ENCODE measurements at places on chromosomes 6 and 20.

- no peak for DNase-seq
Observed at GRCh38 chr6:110537208-110538123, 61.1 kb upstream of the SLC22A16 start.

DNA sequence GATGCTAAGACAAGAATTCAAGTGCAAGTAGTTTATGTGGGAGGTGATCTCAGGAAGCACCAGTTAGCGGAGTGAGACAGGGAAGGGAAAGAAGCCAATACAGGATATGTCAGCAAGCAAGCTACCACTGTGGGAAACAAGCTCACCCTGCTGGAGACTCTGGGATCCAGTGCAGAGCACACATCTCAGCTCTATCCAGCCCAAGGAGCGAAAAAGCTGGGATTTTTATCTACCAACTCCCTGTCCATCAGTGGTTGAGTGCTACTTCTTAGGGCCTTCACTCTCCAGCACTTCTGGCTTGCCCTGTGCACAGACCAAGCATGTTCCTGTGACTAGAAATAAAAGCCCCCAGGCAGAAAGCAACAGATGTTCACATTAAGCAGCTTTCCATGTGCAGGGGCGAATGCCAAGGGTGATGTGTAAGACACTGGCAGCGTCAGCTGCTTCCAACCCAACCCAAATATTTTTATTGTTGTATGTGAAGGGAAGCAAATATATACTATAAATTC is 10.8 kb upstream of the RNF24 start:
- DNase-seq: no peak

DNA sequence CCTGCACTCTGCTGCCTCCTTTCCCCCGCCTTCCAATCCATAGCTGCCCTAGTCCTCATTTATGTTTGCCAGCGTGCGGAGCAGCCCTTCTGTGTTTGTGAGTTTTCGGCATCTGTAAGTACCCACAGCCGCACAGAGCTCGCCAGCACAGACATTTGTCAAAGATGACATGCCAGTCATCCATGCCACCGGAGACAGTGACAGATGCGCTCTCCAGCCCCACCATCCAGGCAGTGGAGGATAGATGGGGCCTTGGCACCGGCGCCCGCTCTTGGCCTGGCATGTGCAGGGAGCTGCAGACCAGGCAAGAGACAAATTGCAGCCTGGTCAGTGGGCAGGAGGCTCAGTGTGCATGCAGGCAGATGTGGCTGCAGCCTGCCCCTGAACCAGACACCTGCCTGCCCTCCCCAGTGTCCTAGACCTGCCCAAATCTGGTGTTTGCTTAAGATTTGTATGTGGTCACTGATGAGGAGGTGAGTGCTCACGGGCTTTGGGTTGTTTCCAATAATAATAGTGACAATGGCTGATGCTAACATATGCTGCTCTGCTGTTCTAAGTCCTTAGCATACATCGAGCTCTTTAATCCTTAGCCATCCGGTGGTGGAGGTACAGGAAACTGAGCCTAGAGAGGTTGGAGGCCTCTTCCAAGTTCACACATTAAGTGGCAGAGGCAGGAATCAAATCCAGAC is 78.1 kb downstream of the UNC5CL start:
- DNase-seq: no peak

GRCh38 chr20:4502756-4503155 is 219.0 kb upstream of the PRND start:
- no peak for DNase-seq

GRCh38 chr6:44246663-44247337 is at the start of gene HSP90AB1:
HSP90AB1 (plus strand) TSS chr6:44247101; CDS start chr6:44248630, 1,529 bp downstream.
- peak; percentile 95 for DNase-seq

GRCh38 chr20:50040432-50041245 is 57.9 kb downstream of the SNAI1 start:
- no peak for DNase-seq

DNA sequence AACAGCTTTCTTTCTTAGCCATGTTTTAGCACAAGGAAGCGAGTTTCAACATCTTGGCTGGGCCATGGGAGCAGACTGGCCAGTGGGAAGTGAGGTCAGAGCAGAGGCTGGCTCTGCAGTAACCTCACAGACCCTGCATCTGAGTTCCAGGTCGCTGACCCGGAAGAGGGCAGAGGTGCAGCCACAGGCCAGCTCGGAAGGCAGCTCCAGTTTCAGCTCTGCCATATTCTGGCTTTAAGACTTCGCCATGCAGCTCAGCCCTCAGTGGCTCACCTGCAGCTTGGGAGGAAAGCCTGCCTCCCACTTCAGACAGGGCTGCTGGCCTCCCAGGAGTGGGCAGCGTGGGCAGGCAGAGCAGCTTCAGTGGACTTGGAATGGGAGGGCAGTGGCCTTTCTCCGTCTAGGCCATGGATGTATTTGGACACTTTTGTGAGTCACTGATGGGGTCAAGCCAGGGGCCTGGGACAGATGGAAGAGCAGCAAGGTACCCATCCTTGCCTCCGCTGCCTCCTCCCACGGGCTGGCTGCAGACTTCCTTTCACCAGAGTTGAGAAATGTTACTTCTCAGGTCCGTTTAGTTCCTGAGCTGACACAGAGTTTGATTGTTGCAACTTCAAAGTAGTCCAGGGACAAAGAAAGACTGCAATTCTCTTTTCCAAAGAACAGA is 18.5 kb downstream of the CST8 start:
- no peak for DNase-seq

GRCh38 chr6:105646391-105646867 is 243.5 kb upstream of the PREP start:
- DNase-seq: peak; percentile 2

DNA sequence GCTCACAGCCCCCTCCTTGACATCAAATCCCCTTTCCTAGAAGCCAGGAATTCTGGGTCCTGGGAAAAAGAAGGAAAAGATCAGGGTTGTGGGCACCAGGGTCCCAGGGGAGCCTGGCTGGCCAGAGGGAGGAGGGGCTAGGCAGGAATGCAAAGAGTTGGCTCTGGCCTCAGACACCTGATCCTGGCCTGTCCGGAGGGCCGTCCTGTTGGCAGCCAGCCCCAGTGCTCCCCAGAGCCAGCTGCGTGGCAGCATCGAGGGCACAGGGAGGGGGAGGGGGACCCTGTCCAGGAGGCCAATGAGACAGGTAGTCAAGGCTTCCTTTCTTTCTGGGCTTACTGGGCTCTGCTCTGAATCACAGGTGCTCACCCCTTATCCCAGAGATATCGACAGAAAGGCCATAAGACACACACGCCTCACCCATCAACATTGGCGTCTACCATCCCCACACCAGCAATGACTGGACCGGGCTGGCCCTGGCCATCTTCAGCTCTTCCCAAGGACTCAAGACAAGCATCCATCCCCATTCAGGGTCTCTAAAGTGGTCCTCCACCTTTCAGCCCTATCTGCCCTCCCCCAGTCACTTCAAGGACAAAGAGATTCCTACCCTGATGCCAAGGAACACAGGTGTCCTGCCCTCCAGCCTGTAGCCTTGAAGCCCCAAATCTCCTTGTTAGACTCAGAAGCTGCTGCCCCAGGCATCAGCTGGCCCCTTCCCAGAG is 723 bp downstream of the COL11A2 start:
- DNase-seq: no peak

DNA sequence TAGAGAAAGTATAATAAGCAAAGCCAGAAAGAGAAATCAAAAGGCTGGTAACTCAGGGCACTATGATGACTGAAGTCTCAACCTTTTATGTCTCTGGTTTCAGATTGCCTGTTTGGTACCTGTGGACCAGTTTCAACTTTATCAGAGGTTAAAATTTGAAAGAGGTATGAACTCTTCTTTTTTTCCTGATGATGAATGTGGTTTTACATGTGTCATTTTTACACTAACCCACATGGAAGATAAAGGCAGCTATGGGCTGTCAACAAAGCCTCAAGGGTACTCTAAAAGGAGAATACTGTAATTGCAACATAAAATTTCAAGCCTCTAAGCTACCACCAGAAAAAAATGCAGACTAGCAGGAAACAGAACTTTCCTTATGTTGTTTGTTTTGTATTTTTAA is 52.4 kb downstream of the RNF144B start:
- DNase-seq: no peak

GRCh38 chr20:61531553-61532345 is 279.7 kb downstream of the CDH4 start:
- no peak for DNase-seq

DNA sequence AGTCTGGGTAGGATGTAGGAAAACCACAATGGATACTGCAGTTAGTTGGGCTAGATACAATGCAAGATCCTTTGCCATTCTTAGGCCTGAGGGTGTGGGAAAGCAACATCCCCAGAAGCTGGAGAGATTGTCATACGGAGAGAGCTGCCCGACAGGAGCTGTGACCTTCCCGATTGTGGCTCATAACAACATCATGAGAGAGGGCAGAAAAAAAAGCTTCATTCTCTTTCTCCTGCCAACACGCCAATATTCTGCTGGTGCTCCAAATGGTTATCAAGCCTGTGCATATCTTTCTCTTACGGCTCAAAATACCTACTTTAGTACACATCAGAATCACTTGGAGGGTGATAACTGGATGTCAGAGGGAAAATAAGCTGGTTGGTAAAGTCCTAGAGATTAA is 81.1 kb downstream of the IBTK start:
- no peak for DNase-seq
